Activated CD8-positive, alpha-beta memory T cell treated with anti-CD3 and anti-CD28 coated beads, Interleukin-2, amount 10 ng/mL, durations not matched to agents 7 days and 5 days (primary cell): ENCODE measurements at places on chromosomes 4 and X.

DNA sequence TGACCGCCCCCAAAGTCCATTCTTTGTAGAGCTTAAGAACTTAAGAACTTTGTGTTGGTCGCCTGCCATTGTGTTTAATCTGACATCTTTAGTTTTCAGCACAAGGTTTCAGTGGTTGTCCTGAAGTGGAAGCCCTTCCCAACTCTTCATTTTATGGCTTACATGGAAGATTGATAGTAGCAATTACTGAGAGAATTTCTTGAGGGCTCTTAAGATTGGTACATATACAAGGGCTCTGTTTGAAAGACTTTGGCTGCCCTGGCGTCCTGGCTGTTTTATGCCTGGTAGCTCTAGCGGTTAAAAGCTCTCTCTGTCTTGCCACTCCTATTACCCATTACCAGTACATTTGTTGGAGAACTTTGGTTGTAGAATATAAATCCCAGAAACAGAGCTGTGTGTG, 75.0 kb downstream of the KDM6A start:
- DNase-seq, result no peak

- no peak for DNase-seq
These were observed 70.3 kb downstream of the WFS1 start for GRCh38 chr4:6339818-6340445.

DNA sequence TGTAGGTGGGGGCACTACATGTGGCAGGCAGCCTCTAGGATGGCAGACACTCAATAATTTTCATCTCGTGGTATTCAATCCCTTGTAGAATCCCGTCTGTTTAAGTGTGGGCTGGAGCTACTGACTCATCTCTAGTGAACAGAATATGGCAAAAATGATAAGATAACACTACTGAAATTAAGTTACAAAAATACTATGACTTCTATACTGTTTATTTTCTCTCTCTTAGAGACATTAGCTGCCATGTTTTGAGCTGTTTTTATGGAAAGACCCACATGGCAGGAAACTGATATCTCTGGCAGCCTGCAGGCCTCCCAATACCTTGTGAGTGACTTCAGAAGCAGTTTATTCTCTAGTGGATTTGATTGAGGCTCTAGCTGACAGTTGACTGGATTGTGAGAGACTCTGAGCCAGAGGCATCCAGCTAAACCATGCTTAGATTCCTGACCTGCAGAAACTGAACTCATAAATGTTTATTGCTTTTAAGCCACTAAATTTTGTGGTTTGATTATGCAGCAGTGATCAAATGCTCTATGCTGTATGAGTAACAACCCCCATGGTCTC, 298.8 kb upstream of the CTSO start:
- no peak for DNase-seq

DNA sequence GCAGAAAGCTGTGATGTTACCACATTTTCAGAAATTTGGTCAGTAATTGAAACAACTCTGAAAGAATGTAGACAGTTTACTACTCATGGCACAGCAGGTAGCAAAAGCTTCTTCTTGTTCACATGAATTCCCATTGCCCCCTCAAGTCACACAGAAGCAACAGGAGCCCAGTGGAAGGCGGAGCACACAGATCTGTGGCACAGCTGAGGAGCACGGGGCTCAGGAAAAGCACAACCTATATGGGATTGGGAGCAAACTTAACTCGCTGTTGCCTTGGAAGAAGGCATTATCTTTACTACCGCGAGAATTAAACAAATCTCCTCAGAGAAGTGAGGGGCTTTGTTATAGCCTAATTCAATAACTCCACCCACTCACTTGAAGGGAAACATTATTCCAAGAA, 358.5 kb downstream of the SPOCK3 start:
- DNase-seq, result no peak

DNA sequence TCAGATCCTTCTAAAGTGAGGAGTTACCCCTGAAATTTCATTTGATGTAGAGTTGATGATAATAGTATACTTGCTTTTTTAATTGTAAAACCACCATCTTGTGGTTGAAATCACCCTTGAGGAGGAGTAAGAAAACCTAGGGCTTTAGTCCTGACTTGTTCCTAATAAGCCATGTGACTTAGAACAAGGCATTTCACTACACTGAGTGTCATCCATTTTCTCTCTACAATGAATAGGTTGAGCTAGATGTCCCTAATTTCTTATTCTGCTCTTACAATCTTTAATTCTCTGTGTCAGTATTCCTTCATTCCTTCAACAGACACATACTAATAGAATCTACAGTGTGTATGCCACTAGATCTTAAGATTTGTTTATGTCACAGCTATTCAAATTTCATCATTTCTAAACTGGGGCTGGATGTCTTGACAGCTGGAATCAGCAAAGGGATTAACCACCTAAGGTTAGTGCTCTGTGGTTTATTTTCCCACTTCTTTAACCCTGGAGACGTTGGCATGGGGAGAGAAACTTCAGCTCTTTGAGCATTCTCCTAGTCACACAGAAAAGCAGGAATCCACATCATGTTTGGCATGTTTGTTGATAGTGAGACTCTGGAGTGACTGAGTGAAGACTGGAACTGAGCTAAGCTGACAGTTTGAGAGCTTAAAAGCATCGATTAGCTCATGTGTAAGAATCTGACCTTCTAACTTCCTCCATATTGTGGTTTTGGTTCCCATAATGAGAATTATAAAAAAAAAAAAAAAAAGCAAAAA, 246.3 kb downstream of the NDST4 start:
- DNase-seq, result no peak

DNA sequence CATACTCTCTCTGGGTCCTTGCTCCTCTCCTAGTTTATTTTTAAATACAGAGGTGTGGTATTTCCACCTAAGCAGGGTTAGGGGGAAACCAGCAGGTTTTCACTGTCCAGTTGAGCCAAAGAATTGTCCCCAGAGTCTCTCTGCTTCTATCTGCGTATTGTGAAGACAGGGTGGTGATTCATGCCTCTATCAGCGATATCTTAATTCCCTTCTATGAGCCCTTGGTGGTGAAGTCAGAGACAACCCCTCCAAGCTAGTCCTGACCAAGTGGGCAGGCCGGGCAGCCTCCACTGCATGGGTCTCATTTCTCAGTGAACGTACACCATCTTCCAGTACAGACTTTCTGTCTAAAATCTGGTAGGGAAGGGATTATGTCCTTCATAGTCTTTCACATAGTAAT, 100.5 kb upstream of the GPR34 start:
- DNase-seq, result no peak

DNA sequence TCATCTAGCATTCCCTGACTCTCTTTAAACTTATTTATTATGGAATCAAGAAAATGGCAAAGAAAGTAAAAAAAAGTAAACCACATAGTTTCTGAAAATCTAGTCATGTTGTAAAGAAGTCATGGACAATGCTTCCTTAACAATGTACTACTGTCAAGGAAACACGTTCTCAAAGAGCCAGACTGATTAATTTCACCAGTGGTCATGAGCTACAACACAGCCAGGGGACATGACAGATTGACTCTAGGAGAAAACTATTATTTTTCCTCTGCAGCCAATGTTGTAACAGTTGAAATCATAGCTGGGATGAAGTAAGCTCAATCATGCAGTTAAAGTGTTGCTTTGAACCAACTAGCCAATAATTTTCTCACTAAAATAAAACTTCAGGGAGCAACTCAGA, 109.2 kb downstream of the MAPK10 start:
- no peak for DNase-seq
